Activated CD4-positive, alpha-beta T cell treated with anti-CD3 and anti-CD28 coated beads for 1 hour (primary cell): ENCODE measurements at places on chromosomes 13 and 19.
A peak's percentile ranks its signal among the peaks of the same experiment; 100 is the strongest.

GRCh38 chr19:10286803-10287737 is at the start of gene ICAM4:
TSS of gene ICAM4 (plus strand) at chr19:10286955. CDS start at chr19:10287013, 58 bp downstream.
- DNase-seq = no peak

- DNase-seq = no peak
Measured at GRCh38 chr13:82062772-82063171, 1721.8 kb upstream of the SPRY2 start.

- DNase-seq = no peak
Measured at GRCh38 chr19:6061376-6062130, 48.7 kb downstream of the RFX2 start.

GRCh38 chr13:110399801-110400200 is 92.7 kb downstream of the COL4A2 start:
- no peak for DNase-seq

- DNase-seq = no peak
Measured at GRCh38 chr13:112441779-112442310, 65.7 kb downstream of the SPACA7 start.

- DNase-seq = no peak
Measured at GRCh38 chr19:5916181-5916708, 2.2 kb downstream of the CAPS start.

GRCh38 chr19:10037367-10037766 is 24.1 kb downstream of the RDH8 start:
- DNase-seq = no peak

- no peak for DNase-seq
Measured at GRCh38 chr19:46036744-46037128, 4.1 kb downstream of the IGFL4 start.

DNA sequence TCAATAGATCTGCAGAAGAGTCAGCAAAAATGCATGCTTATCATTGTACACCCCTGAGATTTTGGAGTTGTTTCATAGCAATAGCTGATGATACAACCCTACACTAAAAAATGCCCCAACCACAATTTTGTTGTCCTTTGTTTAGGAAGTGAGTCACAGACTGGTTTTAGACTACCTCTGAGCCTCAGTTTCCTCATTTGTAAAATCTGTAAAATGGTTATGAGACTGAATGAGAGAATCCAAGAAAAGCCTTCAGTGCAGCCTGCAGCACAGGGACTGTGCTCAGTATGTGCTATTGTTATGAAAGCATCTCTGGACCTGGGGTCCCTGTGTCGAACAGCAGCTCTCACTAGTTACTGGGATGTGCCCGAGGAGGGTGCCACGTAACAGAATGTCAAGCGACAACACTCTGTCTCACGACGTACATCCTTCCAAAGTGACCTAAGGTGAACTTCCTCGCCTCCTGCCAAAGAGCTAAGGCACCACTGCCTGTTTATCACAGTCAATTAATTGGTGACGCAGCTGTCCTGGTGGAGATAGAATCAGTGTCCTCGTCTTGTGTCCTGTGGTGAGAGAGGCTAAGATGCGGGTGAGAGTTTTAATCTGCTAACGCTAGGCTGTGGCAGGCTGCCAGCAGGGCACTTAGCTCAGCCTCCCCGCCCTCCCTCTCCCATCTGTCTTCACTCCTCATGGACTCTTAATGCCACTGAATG is 18.1 kb downstream of the DHRS12 start:
- no peak for DNase-seq

- DNase-seq = no peak
Measured at GRCh38 chr19:7328647-7329046, 20.1 kb upstream of the ARHGEF18 start.

DNA sequence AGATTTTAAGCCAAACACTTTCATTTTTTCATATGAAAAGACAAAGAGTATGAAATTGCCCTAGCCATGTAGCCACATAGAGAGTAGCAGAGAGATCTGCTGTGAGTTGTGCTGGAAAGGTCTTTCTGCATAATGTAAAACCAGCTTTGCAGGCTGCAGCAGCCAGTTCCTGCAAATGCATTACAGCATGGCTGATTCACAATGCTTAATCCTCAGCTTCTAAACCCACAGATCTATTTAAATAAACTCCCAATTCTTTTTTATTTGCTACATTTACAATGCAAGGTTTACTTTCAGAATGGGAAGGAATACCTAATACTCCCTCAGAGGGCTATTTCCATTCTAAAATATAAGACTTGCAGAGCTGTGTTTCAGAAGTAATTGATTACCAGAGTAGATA is 185.6 kb upstream of the STARD13 start:
- DNase-seq = no peak

GRCh38 chr13:41696163-41697003 is 239.0 kb downstream of the RGCC start:
- no peak for DNase-seq

- DNase-seq = no peak
Measured at GRCh38 chr13:59532405-59532804, 631.3 kb downstream of the DIAPH3 start.

DNA sequence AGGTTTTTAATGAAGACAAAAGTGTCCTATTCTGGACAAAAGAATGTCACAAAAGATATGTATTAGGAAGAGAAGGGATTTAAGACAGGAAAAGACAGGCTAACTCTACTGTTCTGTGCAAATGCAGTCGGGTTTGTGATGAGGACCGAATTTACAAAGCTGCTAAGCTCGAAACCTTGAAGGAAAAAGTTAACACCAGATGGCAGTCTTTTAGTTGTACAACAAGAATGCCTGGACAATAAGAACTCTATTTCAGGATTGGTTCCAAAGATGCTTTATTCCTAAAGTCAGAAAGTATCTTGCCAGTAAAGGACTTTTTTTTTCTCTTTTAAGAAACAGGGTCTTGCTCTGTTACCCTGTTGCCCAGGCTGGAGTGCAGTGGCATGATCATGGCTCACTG is 51.1 kb downstream of the HS6ST3 start:
- no peak for DNase-seq

- peak; percentile 33 for DNase-seq
Measured at GRCh38 chr19:42270346-42271044, 1.4 kb downstream of the CIC start.

DNA sequence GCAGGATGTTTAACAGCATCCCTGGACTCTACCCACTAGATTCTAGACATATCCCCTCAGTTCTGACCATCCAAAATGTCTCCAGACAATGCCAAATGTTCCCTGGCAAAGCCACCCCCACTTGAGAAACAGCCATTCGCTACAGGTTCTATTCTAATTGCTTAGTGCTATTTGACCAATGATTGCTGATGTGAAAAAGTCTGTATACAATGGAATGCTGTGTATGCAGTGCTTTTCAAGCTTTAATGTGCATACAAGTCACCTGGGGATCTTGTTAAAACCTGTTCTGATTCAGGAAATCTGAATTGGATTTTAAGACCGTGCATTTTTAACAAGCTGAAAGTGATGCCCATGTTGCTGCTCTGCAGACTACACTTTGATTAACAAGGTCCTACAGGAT is 331.8 kb upstream of the KLF12 start:
- no peak for DNase-seq

- DNase-seq = no peak
Measured at GRCh38 chr13:50162567-50162966, 147.3 kb downstream of the KCNRG start.

GRCh38 chr13:105758918-105759860 is 776.3 kb downstream of the EFNB2 start:
- no peak for DNase-seq

DNA sequence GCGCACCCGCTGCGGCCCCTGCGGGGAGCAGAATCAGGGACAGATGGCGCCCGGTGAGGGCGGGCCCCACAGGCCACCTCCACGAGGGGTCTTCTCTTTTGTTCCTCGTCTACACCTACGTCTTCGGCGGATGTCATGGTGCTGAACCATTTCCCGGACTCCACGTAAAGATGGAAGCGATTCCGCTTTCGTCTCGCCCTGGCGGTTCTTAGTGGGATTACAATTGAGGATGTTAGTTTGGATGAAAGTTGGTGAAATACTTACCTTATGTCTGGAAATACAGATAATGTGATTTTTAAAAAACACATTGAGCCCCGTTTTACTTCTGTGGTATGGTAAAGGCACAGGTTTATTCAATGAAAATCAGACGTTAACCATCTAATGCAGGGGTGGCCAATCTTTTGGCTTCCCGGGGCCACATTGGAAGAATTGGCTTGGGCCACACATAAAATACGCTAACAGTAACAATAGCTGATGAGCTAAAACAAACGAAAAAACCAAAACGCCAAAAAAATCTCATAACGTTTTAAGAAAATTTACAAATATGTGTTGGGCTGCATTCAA is 1.4 kb upstream of the ZMYM5 start:
- no peak for DNase-seq

GRCh38 chr13:19153782-19154450 is 27.7 kb downstream of the TUBA3C start:
- DNase-seq = no peak

- no peak for DNase-seq
Measured at GRCh38 chr19:48752496-48753365, at the start of gene FUT1. TSS of gene FUT1 (minus strand) at chr19:48752641. CDS start at chr19:48751281, 1,360 bp downstream.

DNA sequence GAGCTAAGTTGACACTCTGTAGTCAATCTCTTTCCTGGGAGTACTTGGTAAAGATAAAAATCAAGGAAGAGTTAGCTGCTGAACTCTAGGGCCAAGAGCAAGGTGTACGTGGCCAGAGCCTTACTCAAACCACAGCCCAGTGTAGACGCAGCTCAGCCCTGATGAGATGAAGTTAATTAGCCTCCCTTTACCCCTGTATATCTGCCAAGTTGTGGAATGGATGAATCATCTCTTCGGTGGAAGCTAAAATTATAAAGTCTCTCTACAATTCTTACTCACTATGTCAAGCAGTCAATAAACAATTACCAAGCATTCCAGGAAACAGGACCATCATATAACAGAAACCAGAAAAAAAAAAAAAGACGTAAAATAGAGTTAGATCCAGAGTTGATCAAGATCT is 146.9 kb upstream of the UFM1 start:
- DNase-seq = no peak

- no peak for DNase-seq
Measured at GRCh38 chr19:6233827-6234511, 45.8 kb downstream of the MLLT1 start.

DNA sequence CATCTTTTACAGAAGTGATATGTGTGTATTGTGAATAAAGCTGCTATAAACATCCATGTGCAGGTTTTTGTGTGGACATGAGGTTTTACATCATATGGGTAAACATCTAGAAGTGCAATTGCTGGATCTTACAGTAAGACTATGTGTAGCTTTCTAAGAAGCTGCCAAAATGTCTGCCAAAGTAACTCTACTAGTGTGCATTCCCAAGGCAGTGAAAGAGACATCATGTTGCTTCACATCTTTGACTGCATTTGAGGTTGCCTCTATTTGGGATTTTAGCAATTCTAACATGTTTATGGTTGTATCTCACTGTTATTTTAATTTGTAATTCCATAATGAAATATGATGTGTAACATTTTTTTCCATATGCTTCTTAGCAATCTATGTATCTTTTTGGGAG is 30.3 kb downstream of the SLITRK6 start:
- DNase-seq = no peak

- no peak for DNase-seq
Measured at GRCh38 chr19:11201791-11202190, 4.4 kb upstream of the KANK2 start.

- DNase-seq = no peak
Measured at GRCh38 chr19:5316138-5316537, 24.5 kb downstream of the PTPRS start.

DNA sequence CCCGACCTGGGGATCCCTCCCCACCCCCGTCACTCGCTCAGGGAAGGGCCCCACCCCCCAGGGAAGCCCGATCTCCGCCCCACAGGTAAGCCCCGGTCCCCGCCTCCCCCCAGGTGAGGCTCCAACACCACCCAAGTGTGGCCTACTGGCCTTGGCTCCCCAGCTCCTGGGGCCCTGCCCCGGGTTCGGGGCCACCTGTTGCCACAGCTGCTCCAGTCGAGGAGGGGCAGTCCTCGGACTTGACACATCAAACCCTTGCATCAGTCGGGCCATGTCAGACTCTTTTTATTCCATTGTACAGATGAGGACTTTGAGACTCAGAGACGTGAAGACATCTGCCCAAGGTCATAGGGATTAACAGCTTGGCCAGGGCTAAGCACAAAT is 512 bp downstream of the CC2D1A start:
- DNase-seq = peak; percentile 21

- DNase-seq = no peak
Measured at GRCh38 chr19:39299404-39299803, 3.2 kb downstream of the IFNL1 start.

DNA sequence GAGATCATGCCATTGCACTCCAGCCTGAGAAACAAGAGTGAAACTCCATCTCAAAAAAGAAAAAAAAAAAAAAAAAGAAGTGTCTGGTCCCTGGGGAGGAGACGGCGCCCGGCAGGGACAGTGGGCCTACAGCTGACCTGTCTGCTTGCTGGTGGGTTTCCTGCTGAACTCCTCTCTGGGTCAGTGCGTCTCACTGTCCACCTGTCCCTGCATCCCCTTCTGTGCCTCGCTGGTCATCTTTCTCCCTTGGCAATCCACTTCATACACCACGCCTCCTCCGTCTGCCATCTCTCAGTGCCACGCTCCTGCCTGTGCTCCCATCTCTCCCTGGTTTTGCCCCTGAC is 63.4 kb downstream of the ACSBG2 start:
- no peak for DNase-seq

GRCh38 chr13:112078879-112079531 is 12.1 kb downstream of the SOX1 start:
- no peak for DNase-seq

- DNase-seq = no peak
Measured at GRCh38 chr13:114077933-114078325, 54.5 kb downstream of the RASA3 start.

- DNase-seq = no peak
Measured at GRCh38 chr13:27960362-27961226, 8.5 kb downstream of the CDX2 start.

DNA sequence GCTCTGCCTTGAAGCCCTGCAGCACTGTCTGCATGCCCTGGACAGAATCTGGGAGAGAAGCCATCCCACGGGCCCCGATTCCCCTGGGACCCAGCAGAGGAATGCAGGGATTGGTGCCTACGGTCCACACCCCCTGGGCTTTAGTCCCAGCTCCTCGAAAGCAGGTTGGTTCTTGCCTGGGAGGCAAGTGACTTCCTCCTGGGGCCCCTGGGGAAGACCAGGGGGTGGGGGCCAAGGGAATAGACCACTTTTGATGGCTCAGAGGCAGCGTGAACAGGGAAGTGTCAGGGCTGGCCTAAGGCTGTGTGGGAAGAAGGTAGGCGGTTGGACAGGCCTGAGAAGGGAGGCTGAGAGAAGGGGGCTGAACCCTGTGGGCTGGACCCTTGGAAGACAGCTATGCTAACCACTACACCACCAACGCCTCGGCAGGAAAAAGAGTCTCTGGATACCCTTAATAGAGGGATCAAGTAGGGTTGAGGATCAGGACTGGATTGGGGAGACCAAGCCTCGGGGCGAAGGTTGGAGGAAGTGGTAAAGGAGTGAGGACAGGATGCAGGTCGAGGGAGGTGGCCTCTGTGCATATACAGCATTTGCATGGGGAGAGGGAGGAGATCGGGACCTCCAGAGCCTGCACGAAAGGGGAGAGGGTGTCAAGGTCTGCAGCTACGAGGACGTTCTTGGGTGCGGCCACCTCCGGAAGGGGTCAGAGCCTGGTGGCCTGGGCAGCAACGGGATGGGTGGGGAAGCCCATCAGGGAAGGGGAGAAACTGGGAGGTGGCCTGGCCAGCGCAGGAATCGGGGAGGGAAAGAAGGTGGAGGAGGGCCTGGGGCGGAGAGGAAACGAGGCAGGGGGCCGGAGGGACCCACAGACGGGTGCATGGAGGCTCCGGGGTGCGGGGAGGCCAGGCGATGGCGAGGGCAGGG is 709 bp downstream of the DPP9 start:
- DNase-seq = no peak
